ENCODE measurements at places on chromosomes 11 and 22.

- DNase-seq: no peak
Observed at GRCh38 chr11:114762408-114762807, 84.1 kb downstream of the NXPE2 start.

DNA sequence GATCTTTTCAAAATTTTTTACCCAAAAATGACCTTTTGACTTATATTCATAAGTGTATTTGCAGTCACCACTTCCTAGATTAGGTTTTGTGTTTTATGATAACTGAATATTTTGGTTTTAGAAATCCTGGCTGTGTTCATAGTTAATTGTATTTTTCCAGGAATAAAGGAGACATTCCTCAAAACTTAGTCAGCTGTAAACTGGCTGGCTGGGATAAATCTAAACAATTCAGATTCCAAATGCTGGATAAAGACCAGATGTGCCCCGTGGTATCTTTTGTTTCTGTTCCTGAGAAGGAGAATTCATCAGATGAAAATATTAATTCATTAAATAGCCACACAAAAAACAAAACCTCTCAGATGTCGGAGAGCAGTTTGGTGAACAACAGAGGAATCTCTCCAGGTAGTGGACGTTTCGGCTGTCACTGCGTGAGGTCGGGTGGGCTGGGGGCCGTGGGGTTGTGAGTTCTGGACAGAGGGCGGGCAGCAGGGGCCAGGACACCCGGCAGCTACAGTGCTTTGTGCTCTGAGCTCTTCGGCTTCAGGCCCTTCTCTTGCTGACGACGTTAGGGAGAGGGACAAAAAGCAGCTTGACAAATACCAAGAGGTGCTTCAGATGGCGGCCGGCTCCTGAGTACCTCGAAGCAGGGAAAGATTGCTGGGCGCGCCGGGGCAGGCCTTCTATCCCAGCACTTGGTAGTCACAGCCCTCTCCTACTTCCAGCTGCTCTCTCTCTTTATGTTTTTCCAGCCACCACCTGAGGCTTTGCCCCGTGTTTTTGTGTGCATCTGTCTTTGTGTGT is 24.6 kb downstream of the MOV10L1 start:
- no peak for DNase-seq

DNA sequence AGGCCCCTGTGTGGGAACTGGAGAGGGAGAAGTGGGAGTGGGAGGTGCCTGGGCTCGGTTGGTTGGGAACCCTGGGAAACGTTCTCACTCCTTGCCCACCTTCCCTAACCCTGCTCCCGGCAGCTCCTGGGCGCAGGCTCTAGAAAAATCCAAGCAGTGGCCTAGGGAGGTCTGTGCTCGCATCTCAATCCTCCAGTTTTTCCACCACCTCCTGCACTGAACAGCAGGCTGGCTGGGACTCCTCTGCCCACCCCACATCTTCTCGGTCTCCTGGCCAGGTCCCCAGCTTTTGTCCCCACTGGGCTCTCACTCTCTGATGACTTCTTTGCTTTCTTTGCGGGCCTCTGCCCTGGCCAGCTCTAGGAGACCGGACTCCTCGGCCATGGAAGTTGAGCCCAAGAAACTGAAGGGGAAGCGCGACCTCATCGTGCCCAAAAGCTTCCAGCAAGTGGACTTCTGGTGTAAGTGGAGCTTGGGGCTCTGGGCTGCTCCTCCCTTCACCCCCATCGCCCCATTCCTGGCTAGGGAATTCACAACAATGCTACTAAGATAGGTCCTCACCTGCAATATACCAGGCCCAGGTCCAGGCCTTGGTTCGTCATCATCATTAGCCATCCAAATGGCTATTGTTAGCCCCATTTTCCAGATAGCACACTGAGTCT is 35.6 kb downstream of the PRDM11 start:
- DNase-seq: no peak

GRCh38 chr11:77409046-77409445 is 64.8 kb downstream of the PAK1 start:
- no peak for DNase-seq

DNA sequence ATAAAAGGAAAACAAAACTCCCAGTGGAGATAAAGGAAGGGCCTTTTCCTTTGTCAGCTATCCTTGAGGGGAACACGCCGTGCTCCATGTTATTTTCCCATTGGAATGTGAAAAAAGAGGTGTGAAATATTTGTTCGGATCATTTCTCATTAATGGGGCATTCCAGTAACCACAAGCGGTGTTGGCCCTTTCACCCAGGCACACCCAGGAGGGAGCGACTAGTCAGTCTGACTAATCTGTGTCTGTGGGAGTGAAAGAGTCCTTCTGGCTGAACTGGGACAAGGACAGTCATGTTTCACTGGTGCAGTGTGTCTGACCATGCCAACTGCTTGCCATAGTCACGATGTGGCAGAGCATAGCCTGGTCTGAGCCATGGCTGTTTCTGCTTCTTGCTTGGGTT is 13.0 kb upstream of the MYEOV start:
- DNase-seq: no peak

DNA sequence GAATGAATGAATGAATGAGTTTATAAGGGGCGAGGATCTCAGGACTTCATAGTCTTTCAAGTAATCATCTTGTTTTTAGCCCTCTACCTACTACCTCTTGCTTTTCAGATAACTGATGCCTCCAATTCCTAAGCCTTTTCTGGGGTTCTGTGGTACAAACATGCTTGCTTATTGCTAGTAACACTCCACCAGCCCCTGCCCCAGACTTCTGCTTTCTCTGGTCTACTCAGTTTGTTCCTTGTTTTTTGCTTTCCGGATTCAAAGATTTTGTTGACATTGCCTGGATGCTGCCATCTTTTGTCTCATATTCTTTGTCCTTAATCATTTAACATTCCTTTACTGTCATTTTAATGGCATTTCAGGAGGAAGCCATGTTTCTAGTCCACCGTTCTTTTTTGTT is 8.9 kb upstream of the TMEM9B start:
- no peak for DNase-seq

DNA sequence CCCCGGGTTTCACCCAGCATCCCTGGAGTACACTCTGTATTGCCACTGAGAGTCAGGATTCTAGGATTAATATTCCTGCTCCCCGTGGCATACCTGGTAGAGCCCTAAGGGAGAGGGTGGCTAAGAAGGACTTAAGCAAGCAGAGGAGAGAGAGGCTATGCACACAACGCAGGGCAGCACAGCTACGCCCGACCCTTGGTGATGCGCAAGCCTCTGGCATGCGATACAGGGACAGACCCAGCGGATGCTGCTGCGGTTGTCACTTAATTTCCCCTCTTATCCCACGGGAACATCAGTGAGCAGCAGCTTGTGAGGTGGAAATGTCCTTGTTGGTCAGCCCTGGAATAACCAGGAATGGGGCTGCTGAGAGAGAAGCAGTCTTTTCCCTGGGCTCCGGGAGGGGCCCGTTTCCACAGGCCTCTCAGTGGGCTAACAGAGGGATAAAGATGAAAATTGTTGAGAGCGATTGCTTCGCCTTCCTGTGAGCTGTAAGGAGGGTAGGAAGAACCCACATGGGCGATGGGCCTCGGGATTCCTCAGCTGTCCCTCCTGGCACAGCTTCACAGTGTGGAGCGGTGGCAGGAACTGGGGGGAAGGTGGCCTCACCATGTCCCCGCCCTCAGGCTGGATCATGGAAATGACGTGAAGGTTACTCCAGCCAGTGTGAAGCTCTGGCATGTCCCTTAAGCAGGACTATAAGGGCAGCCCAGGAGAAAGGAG is 48.4 kb upstream of the RAB1B start:
- DNase-seq: no peak

- no peak for DNase-seq
Observed at GRCh38 chr11:76629116-76629852, 41.3 kb downstream of the LRRC32 start.

DNA sequence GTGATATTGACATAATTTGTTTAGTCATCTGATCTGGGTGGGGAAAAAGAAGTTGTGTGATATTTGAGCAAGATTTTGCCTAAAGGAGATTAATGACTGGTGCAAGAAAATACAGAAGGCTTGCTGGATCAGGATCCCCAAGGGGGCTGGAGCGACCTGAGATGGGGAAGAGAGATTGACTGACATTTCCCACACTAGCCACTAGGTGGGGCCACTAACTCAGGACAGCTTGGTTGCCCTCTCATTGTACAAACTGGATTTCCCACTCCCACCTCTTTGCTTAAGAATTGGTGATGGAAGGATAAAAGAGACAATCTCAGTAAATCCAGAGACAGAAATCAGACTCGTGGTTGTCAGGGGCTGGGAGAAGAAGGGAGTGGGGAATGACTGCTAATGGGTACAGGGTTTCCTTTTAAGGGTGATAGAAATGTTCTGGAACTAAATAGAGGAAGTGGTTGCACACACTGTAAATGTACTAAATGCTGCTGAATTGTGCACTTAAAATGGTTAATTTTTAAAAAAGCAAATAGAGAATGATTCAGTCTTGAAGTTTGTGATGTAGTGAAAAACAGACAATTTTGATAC is 50.7 kb downstream of the CTTN start:
- no peak for DNase-seq

- no peak for DNase-seq
Observed at GRCh38 chr11:44417731-44418455, 108.0 kb upstream of the ALX4 start.

GRCh38 chr22:29433856-29434255 is 4.5 kb upstream of the RFPL1 start:
- no peak for DNase-seq

DNA sequence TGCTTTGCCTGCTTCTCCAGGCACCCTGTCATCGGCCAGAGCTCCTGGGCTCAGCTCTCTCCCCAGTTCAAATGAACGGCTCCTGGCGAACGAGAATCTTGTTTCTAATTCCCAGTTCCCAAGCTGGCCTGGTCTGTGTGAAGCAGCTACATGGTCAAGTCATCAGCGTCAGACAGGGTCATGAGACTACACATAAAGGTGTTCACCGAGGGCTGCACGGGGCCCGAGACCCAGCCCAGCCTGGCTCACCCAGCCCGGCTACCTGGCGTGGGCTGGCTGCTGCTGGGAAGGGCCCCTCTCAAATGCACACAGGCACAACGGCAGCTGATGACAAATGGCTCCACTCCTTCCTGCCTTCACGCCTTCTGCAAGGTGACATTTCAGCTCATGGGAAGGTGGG is 14.6 kb upstream of the CELSR1 start:
- DNase-seq: no peak

- peak; percentile 79 for DNase-seq
Observed at GRCh38 chr11:69670158-69670845, 4.9 kb downstream of the LTO1 start.

GRCh38 chr11:92455210-92455790 is 230.7 kb downstream of the FAT3 start:
- DNase-seq: no peak

- no peak for DNase-seq
Observed at GRCh38 chr11:3982431-3982830, 112.2 kb upstream of the RRM1 start.

DNA sequence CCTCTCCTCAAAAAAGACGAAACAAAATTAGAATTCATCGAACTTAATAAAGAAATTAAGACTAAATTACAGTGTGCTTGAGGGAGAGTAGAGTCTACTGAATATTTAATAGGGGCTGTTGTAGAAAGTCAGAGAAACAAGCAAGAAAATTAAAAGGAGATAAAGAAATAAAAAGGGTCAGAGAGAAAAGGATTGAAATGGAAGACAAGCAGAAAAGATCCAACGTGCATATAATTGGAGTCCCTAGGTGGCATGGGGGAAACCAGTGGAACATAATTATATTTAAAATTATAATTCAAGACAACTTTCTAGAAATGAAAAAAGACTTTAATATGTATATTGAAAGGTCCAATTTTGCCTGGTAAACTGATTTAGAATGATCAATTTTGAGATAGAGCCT is 74.3 kb downstream of the ACER3 start:
- no peak for DNase-seq

- no peak for DNase-seq
Observed at GRCh38 chr22:35678836-35679235, 30.6 kb downstream of the APOL6 start.

All from brain pericyte (primary cell).